ENCODE measurements at places on chromosomes 2 and 18.

DNA sequence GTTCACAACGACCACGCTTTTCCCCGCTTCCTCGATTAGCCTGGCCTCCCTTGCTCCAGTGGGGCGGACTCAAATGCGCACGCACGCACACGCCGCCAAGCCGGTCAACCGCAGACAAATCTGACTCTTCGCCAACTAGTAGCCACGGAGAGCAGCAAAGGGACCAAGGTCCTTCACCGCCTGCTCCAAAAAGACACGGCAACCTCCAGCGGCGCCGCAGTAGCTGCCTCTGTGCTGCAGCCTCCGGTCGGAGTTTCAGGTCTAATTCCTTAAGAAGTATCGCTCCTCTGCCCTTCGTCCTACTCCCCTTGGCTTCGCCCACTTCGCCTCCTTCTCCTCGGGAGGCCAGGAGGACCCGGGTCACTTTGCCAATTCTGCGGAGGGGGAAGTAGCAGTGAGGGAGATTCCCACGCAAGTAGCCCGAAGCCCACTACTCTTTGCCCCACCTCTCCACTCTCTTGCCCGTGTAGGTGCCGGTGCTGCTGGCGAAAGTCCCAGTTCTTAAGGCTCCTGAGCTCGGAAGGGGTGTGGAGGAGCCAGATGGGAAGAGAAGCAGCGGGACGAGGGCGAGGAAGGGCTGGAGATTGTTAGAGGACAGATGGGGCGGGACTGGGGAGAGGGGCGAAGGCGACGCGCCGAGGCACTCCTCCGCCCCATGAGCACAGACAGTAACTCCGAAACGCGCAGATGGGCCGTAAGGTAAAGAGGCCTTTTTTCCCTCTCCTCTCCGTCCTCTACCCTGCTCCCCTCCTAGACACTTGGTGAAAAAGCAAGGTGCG lies 615 bp downstream of the AKAIN1 start:
- DNase-seq: no peak

- DNase-seq: no peak
These were observed 11.0 kb downstream of the NFATC1 start for GRCh38 chr18:79406708-79407107.

- no peak for DNase-seq
These were observed 289.1 kb downstream of the GULP1 start for GRCh38 chr2:188580738-188581137.

DNA sequence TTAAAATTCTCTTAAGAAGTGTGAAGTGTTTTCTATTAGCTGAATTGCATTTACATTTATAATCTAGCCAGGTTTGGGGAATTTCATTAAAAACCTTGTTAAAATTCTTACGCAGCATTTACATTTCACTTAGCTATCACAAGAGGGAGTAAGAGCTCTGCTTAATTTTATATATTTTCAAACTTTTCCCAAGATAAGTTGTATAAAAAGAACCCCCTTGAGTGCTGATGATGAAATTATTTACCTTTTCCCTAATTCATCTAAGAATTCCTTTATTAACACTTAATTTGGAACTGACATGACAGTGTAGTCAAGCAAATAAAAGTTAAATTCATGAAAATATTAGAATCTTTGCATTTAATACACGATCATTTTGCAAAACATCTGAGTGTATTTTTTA lies 54.2 kb upstream of the ZSWIM2 start:
- no peak for DNase-seq

GRCh38 chr2:238424313-238424700 lies 2.4 kb upstream of the ASB1 start:
- DNase-seq: no peak

All from NB4 (cell line).